ENCODE measurements at places on chromosomes 6 and 20.

GRCh38 chr6:11155589-11155988 lies 44.1 kb upstream of the ERVFRD-1 start:
- no peak for DNase-seq

- DNase-seq, result no peak
Measured at GRCh38 chr20:23285536-23285935, 65.1 kb upstream of the NXT1 start.

- no peak for DNase-seq
Measured at GRCh38 chr6:11854408-11855165, 76.0 kb upstream of the ADTRP start.

DNA sequence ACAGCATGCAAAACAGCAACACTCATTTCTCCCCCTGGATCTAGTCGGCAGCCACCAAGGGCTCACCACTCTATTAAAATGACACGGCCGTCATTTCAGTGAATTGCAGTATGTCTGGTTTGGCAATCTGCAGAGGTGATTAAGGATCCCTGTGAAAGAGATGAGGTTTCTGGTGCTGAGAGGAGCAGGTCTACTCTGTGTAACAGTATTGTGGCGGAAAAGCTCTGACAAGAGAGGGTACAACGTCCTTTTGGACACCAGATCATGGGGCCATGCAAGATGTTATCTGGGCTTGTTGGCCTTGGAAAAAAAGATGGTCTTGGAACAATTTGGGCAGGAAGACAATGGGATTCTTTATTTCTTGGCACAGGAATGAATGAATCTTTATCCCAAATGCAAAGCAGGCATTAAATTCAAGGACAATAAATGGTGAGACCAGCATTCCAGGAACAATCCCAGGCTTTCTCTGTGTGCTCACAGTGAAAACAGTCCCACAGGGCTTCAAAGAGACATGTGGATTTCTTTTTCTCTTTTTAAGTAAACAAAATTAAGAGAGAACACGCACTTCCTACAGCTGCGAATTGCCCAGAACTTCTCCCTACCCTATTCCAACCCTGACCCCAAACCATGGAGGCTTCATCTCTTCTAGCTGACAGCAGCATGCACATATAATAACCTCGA lies 33.7 kb upstream of the ADGRF1 start:
- no peak for DNase-seq

DNA sequence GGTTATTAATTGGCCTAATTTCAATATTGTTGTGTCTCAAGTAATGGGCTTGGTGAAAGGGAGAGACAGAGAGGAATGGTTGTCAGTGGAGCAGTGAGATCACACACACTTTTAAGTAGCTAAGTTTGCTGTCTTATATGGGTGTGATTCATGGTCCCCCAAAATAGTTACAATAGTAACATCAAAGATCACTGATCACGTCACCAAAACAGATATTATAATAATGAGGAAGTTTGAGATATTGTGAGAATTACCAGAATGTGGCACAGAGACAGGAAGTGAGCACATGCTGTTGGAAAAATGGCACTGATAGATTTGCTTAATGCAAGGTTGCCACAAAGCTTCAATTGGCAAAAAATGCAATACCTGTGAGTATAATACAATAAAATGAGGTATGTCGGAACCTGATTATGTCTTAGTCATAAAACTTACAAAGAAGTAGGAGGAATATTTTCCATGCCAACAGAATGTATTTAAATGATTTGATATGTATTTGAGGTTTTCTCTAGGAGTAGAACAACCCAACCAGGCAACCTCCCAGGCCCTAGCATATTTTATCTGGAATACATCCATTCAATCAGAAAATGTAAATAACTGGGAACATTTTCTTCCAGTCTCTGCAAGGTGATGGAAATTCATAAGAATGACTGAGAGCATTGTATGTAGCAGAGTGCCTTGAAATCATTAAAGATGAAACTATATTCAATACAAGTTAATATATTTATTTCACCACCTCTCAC lies 167.8 kb downstream of the CARMIL1 start:
- no peak for DNase-seq

Measured in tibial nerve (tissue), 4 donors.